ENCODE measurements at places on chromosomes 12 and 14. TPM values are rescaled to one million over a fixed set of nuclear protein-coding genes. Genes with fewer than 3 reads are reported as not detected.

CFAP73 gene
- not detected for total RNA-seq

NANOG gene
- total RNA-seq, result not detected

KSR2 gene
- total RNA-seq, result not detected

RHOJ gene
- 13.5 TPM for total RNA-seq

TTC9 gene
- total RNA-seq, result 0.91 TPM

KRT75 gene
- total RNA-seq, result not detected

KLRG1 gene
- total RNA-seq, result 4.8 TPM

CTSG gene
- 2.4 TPM for total RNA-seq

TMEM233 gene
- 0.13 TPM for total RNA-seq

DBX2 gene
- total RNA-seq, result 0.08 TPM

EID3 gene
- total RNA-seq, result 1.2 TPM

Data from Right ventricle myocardium superior (tissue), 1 donor.